ENCODE measurements at places on chromosomes 11 and 22. TPM values are rescaled to one million over a fixed set of nuclear protein-coding genes. Genes with fewer than 3 reads are reported as not detected.

DNA sequence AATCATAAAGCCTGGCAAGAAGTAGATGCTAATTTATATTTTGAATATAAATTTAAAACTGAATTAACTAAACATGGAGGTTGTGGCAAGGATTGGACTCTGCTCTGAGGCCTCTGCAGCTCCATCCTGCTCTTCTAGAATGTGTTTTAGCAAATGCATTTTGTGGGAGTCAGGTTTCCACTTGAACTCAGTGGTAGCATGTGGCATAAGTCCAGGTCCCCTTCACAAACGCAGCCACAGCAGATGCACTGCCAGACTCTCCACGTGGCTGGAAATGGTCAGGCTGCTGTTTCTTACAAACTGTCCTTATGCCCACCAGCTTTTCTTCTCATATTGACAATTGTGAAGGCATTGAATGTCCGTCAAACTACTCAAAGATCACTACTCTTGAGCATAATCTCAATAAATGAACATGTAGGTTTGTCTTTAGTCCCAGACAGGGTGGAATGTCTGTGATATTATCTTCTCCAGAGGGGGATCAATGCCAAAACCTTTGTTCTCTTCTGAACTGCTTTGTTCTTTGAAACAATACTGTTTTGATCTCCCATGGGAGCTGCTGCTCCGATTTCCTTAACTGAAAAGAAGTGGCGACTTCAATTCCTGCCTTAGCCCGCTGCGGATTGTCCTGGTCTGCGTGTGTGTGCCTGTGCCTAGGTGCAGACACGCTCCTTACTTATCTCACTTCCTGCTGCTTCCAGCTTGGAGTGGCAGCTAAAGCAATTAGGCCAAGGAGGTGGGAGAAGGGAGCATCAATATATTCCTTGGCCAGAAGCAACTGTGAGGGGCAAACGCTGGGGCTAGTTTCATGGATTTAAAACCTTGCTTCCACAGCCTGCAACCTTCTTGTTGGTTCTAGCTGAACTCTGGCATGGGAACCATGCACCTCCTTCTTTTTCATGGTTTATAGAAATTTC lies 24.2 kb downstream of the EIF4G2 start:
- DNase-seq = no peak

Gene BRSK2
- 1.1 TPM for polyA plus RNA-seq

- DNase-seq = no peak
These were observed 97.5 kb upstream of the CD82 start for GRCh38 chr11:44467931-44468330.

GRCh38 chr11:61028135-61028729 lies 56.8 kb downstream of the CD6 start:
- DNase-seq = no peak

- no peak for DNase-seq
These were observed 555.0 kb downstream of the BRD1 start for GRCh38 chr22:49272546-49273125.

DNA sequence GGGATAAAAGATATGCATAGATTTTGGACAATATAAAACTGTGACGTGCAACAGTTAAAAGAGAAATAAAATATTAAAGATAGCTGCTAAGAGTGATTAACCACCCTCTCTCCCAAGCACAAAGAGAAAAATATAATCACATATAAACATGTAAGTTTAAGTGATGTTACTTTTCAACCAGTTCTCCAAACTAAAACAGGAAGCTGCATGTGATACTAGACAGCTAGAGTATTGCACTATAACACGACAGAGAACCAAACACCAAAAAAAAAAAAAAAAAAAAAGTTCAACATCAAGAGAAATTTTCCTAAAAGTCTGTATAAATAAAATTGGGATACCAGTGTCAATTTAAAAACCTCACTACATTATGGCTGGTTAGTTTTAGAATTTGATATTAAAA lies 79.1 kb downstream of the PICALM start:
- no peak for DNase-seq

Gene CCDC90B
- 74.9 TPM for polyA plus RNA-seq

Gene HEPHL1
- not detected for polyA plus RNA-seq

Gene CHADL
- 4.9 TPM for polyA plus RNA-seq

- DNase-seq = no peak
These were observed 466.3 kb downstream of the TBC1D22A start for GRCh38 chr22:47228767-47229166.

Gene CRYBB1
- 1.1 TPM for polyA plus RNA-seq

Gene TEAD1
- 95.3 TPM for polyA plus RNA-seq

Gene IFITM10
- 0.19 TPM for polyA plus RNA-seq

Gene GTSE1
- polyA plus RNA-seq = 7.9 TPM

Gene PHOX2A
- 0.21 TPM for polyA plus RNA-seq

Gene CAVIN3
- 36.7 TPM for polyA plus RNA-seq

- peak; percentile 85 for DNase-seq
These were observed at the start of the genes RIBC2 and SMC1B for GRCh38 chr22:45413368-45414211. Gene RIBC2 (plus strand): TSS chr22:45413693. CDS start chr22:45413887, 194 bp downstream. Gene SMC1B (minus strand): TSS chr22:45413599. CDS start chr22:45413567, 32 bp downstream.

DNA sequence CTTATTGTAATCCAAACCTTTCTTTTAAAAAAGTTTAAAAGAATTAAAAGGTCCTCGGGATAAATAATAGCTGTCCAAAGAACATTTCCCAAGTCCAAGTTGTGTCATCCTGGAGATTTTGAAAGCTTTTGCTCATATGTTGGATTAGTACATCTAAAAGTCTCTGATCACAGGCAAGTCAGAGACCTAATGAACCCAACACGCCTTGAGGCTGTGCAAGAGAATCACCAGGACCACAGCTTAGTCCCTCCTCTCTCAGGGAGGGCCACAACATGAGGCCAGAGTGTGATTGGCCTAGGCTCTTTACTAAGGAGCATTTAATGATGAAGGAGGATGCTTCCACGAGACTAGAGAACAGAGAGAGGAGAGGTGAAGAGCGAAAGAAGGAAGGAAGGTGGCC lies 98.7 kb upstream of the OR5AK2 start:
- DNase-seq = no peak

Gene TYR
- polyA plus RNA-seq = 0.26 TPM

Gene IGLL5
- 0.22 TPM for polyA plus RNA-seq

DNA sequence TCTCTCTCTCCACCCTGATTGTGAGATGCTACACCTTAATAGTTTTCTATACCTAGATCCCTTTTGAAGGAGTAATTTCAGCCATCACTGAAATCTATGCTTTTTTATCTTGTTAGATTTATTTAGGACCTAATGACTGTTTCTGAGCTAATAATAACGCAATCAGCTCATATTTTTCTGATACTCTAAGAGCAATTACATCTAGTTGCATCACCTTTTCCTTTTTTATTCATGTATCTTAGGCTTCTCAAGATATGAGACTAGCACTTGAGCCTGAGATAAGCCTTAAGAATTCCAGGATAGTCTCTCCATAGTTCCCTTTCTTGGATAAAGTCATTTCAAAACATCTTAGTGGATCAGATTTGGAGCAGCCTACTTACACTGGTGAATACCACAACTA lies 25.1 kb upstream of the CAVIN3 start:
- no peak for DNase-seq

- peak; percentile 18 for DNase-seq
These were observed 41.1 kb downstream of the PDGFD start for GRCh38 chr11:104122836-104123235.

DNA sequence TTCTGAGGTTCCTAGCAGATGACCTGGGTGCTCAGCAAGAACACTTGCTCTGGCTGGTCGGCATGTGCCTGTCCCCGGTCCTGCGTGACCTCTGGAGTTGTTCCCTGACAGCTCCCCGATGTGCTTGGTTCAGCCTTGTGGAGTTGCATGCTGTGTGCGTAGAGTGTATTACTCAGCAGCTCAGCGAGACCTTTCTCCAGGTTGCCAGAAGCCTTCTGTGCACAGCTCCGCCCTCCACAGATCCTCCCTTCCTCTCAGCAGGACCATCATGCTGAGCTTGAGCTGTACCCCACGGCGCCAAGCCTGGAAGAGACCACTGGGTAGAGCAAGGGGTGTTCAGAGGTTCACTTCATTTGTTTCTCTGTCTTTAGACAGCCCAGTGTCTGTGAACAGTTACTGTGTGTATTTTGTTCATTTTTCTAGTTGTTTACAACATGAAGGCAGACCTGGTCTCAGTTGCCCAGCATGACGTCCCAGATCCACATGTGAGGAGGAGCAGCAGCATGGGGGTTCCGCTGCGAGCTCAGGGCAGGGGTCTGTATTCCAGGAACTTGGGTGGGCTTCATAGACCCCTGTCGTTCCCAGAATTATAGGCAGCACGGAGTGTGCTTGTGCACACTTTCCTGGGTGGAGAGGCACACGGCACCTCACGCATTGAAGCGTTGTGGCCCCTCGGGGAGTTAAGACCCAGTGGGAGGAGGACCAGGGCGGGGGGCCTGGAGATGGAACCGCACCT lies 148.6 kb downstream of the IGLL1 start:
- no peak for DNase-seq

DNA sequence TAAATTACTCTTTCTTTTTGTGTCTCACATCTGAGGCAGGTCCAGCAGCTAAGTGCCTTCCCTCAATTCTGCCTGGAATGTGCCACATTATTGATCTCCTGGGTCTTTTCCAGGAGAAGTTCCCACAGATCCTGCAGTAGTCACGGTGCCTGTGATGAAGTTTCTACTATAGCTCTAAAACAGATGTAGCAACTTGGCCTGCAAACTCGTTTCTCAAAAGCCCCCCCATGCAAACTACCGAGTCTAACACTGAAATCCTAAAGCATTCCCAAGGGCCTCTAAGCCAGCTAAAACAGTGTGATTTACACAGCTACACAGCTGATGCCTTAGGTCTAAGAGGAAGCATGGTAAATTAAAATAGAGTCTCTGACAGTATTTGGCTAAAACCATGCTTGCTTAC lies 54.3 kb downstream of the DDI1 start:
- DNase-seq = peak; percentile 59

Gene YAP1
- 78.8 TPM for polyA plus RNA-seq

DNA sequence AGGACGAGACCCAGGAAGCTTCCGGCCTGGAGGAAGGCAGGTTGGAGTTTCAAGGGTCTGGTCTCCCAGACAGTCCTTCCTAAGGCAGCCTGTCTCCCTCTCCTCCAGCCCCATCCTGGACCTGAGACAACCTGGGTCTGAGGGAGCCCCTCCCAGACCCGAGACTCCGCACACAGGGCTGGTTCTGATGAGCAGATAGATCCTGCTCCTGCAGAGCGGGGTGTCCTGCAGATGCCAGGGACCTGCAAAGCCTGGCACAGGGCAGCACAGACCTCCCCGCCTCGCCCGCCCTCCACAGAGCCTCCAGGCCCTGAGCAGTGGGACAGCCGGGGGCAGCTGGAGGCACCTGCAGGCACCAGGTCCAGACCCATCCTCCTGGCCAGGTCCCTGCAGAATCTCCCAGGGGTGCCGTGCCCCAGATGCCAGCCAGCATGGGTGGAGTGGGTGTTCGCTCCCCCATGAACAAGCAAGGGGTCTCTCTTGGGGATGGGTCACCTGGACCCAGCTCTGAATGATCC lies 7.8 kb downstream of the PIM3 start:
- DNase-seq = no peak

Gene C11orf97
- polyA plus RNA-seq = not detected

DNA sequence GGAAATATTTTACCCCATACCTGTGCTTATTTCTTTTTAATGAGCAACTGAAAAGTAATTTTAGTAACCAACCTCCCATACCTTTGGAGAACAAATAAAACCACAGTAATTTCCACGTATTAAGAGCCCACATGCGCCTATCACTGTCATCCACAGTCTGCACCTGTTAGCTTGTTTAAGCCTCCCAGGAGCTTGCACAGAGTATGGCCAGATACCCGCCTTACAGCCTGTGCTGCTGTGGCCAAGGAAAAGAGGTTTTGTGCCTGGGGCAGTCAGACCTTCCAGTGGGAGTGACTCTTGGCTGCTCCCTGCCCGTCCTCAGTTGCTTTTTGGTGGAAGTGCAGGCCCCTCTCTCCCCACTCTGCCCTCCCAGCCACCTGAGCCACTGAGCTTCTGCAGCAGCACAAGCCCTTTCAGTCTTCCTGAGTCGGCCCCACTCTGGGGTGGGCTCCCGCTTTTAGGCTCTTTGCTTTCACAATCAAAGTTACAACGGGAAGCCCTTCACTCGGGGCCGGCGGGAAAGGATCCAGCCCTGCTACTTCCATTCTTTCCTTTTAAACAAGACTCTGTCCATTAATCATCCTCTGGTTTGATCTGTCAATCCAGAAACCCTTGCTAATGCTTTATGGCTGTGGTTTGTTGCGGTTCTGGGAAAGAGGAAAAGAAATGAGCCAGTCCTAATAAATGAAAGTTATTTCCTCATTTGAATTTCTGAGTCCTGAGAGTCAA lies 308.8 kb downstream of the TBC1D22A start:
- no peak for DNase-seq

Gene OR10AG1
- not detected for polyA plus RNA-seq

Gene MYBPC3
- polyA plus RNA-seq = 0.49 TPM

DNA sequence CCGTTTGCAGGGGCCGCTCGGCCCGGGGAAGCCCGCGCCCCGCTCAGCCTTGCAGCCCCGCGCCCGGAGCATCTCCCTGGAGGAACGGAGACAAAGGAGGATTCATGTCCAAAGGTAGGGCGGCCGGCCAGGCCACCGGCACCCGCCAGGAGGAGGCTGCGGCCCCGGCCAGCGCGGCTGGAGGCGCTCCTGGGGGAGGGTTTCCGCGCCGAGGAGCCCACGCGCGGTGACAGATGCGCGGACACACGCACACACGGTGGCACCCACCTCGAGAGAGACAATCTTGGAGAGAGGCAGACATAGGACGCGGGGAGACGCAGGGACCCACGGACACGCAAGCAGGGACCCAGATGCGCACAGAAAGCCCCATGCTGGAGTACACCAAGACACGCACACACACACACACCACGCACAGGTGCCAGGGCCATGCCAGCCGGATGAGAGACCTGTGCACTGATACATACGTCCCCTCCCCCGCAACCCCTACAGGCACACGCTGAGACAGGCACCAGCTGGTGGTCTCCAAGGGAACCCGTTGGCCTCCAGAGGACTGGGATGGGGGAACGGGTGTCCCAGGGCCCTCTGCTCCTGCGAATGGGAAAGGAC lies 7.8 kb downstream of the SEPTIN3 start:
- no peak for DNase-seq

Gene YPEL1
- 26.8 TPM for polyA plus RNA-seq

Gene MMP12
- not detected for polyA plus RNA-seq

DNA sequence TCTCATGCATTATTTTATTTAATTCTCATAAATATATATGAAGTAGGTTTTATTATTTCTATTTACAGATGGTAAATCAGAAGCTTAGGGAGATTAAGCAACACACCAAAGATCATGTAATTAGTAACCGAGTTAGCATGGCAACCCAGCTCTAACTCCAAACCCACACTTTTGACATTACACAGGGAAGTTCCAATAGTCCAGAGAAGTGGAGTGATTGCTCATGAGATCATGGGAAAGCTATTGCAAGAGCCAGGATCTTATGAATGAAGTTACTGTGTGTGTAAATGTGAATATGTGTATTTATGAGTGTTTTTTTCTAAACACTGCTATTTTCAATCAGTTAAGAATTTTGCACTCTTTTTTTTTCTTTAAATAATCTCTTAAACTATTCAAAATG lies 225.8 kb upstream of the KIRREL3 start:
- DNase-seq = no peak

Gene CRYAB
- 619 TPM for polyA plus RNA-seq

GRCh38 chr22:44212936-44213335 lies 32.2 kb downstream of the PARVG start:
- no peak for DNase-seq

- no peak for DNase-seq
These were observed 41.6 kb downstream of the PRCP start for GRCh38 chr11:82858556-82859091.

Measured in hindlimb muscle (tissue), 1 donor.